ENCODE measurements at places on chromosomes 2 and 18. TPM values are rescaled to one million over a fixed set of nuclear protein-coding genes. Genes with fewer than 3 reads are reported as not detected.

DNA sequence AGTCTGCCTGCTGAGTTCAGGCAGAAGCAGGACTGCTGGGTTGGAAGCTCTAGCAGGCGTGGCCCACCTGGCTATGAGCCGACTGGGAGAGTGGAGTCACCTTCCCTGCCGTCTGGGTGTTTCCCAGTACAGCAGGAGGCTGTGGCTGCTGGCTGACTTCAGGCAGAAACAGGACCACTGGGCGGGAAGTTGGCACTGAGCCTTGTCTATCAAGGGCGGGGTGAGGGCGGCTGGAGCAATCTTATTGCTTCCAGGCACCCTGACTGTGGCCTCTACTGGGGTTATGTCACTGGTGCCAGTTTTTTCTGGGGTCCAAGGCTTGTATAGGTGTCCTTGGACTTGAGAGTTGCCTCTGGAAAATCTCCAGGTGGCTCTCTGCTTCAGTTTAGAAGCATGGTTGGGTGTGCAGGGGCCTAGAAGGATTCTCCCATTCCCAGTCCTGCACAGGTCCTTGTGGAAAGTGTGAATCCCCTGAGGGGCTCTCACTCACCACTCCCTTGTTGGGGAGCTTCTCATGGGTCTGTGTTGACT lies 30.5 kb downstream of the LTBP1 start:
- no peak overlapping the region for H3K4me3 ChIP-seq
- no peaks in the 10 kb centered on the region for H3K27me3 ChIP-seq
- no peak overlapping the region for H3K27ac ChIP-seq
- DNase-seq, result no peak
- H3K4me1 ChIP-seq, result no peaks in the 10 kb centered on the region

- H3K4me1 ChIP-seq, result no peaks in the 10 kb centered on the region
- no peak overlapping the region for H3K4me3 ChIP-seq
- H3K27ac ChIP-seq, result no peak overlapping the region
- H3K27me3 ChIP-seq, result no peaks in the 10 kb centered on the region
- no peaks in the 10 kb centered on the region for H3K36me3 ChIP-seq
- DNase-seq, result no peak
Observed at GRCh38 chr2:224180810-224181209, 141.7 kb upstream of the SERPINE2 start.

AP1S3 gene
- total RNA-seq, result 14.2 TPM

- no peak for DNase-seq
- no peak overlapping the region for H3K27ac ChIP-seq
- H3K4me1 ChIP-seq, result peaks cover 12% of the 10 kb centered on the region
- H3K4me3 ChIP-seq, result no peak overlapping the region
Observed at GRCh38 chr2:7024261-7024660, 107.0 kb downstream of the RNF144A start.

GRCh38 chr2:224038830-224039079 lies 331 bp downstream of the SERPINE2 start:
- DNase-seq, result no peak
- no peak overlapping the region for H3K27ac ChIP-seq
- no peaks in the 10 kb centered on the region for H3K36me3 ChIP-seq

UGT1A4 gene
- 0.21 TPM for total RNA-seq

SOX11 gene
- total RNA-seq, result 13.3 TPM
